ENCODE measurements at places on chromosomes 12 and 14.
A peak's percentile ranks its signal among the peaks of the same experiment; 100 is the strongest.

- no peak for DNase-seq
Observed at GRCh38 chr12:128861226-128862016, 8.1 kb downstream of the GLT1D1 start.

DNA sequence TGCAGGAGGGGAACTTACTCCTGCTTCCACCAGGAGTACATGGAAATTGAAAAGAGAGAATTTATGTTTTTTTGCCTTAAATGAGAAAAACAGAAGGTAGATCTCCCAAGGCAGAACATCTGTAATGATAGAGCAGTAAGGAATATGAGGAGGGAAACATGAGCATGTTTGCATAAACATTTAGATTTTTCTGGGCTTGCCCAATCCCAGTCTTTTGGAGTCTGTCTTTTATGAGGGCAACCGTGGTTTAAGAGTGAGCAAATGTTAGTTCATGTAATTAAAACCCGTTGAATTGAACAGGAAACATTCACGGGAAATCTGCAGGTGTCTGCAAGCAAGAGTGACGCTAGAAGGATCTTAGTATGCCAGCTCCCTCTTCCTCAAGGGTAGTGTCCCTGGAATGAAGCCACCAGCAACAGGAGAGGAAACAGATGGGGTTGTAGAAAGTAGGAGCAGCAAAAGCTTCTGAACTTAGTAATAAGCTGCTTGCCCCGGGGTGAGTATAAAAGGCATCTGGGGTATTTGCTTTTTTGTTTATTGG lies 79.3 kb downstream of the ARF6 start:
- DNase-seq = no peak

- DNase-seq = no peak
Observed at GRCh38 chr12:132881818-132882217, 5.6 kb downstream of the CHFR start.

- DNase-seq = no peak
Observed at GRCh38 chr14:69924201-69924600, 45.0 kb downstream of the SMOC1 start.

DNA sequence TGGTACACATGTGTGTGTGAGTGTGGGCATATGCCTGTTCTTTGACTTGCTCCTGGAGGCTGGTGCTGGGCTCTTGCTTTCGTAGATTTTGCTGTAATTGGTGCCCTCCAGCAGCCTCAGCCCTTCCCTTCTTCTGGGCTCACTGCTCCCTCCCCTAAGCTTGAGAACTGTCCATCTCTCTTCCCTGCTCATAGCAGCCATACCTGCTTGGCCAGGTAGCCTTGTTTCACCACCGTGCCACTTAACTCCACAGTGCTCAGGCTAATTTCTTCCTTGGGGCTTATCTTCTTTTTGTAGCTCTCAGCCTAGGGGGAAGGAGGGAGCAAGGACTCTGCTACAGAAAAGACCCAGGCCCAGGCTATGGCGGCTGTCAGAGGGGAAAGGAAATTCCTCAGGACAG lies 19.8 kb downstream of the PLEK2 start:
- no peak for DNase-seq

- no peak for DNase-seq
Observed at GRCh38 chr12:94640134-94640928, 10.0 kb downstream of the TMCC3 start.

GRCh38 chr12:109448272-109448671 lies 28.8 kb downstream of the KCTD10 start:
- DNase-seq = no peak

DNA sequence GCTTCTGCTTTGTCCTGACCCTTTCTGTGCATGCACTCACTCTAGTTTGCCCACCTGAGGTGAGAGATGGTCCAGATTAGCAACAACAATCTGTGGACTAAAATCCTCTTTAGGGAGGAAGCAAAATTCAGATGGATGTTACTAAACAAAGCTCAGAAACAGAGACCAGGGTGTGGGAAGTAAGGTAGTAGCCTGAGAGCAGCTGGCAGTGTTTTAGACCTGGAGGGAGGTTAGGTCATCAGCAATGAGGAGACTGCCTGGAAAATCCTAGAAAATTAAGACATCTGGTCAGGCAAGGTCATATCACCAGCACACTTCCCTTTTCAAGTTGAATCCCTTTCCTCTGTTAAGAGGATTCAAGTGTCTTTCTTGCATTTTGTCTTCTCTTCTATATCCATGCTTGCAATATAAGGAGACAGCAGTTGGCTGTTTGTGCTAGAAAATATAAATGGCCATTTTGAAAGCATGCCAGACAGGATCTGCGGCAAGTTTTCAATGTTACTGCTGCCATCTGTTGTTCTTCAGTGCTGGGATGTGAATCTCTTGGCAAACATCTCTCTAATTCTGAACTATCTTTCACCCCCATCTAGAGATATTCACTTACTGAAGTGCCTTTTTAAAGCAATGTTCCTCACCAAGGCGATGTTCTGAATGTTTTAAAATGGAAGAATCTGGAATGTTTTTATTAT lies 266.4 kb downstream of the NAV3 start:
- DNase-seq = no peak

- no peak for DNase-seq
Observed at GRCh38 chr14:80395031-80395430, 183.7 kb upstream of the DIO2 start.

GRCh38 chr12:3805077-3805476 lies 52.2 kb upstream of the CRACR2A start:
- no peak for DNase-seq

- DNase-seq = no peak
Observed at GRCh38 chr12:95625012-95625411, 73.7 kb upstream of the USP44 start.

- DNase-seq = no peak
Observed at GRCh38 chr12:1796515-1797010, 23.8 kb upstream of the LRTM2 start.

- no peak for DNase-seq
Observed at GRCh38 chr12:82694970-82695369, 8.3 kb downstream of the TMTC2 start.

GRCh38 chr14:88962356-88962755 lies 137.9 kb downstream of the TTC8 start:
- DNase-seq = no peak

DNA sequence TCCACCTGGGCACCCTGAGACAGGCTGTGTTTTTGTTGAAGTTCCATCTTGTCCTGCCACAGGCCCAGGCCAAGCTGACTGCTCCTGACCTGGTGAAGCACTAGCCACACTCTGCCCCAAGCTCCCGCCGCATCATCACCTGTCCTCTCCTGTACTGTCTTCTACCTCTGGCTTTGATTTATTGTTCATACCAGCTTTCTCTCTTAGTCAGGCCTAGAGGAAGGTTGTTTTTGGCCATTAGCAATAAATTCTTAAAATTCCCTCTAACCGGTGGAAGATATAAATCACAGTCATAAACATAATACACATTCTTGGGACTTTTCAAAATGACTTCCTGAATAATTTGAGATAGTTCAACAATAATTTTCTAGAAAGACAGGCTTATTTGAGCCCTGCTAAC lies 169.4 kb downstream of the DAD1 start:
- no peak for DNase-seq

DNA sequence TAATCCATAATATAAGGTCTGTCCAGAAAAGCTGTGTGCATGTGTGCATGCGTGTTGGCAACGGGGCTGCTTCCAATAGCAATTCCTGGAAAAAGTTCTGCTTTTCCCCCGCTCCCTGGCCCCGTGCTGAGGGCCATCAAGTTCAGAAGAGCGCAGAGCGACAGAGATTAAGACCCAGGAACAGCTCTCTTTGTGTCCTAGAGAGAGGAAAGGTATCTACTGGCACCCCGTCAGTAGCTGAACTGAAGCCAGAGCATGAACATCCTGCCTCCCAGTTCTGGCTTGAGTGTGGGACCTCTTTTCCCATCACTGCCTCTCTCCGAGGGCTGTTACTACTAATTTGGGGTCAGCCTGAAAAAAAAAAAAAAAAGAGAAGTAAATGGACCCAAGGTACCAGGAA lies 15.5 kb downstream of the HDAC7 start:
- DNase-seq = no peak

DNA sequence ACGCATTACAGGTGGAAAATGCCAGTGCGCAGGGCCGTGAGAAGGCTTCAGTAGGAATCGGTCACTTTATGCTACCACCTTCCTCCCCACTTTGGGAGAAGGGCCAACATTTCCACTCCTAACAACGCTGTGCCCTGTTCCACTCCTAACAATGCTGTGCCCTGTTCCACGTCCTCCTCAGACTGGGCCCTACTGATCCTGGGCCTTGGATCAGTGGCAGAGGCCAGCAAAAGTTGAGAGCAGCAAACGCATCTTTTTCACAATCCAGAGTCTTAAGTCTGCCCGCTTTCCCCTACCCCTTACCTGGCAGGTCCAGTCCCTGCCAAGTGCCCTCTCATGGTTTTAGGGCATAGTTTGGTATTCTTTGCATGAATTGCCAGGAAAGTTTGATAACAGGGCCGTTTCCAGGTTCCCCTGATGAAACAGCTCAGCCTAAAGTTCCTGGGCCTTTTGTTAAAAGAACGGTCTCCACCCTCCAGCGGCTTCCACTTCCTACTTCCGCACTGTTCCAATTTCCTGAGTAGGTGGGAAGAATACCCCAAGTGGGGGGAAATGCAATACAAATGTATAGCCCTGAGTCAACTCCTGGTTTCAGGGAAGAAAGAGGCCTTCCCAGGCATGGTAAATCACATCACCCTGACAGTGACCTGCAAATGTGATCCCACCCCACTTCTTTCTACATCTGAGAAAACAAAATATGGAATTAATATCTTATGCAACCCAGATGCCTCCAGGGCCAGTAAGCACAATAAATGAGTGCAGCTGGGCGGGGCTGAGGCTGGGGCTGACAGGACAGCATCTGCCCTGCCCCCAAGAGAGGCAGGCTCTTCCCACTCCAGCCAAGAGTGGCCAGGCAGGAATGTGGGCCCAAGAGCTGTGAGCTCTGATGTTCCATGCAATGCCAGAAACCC lies 15.0 kb downstream of the KCTD10 start:
- DNase-seq = peak; percentile 89

GRCh38 chr12:6324936-6325750 lies 14.7 kb downstream of the PLEKHG6 start:
- no peak for DNase-seq

DNA sequence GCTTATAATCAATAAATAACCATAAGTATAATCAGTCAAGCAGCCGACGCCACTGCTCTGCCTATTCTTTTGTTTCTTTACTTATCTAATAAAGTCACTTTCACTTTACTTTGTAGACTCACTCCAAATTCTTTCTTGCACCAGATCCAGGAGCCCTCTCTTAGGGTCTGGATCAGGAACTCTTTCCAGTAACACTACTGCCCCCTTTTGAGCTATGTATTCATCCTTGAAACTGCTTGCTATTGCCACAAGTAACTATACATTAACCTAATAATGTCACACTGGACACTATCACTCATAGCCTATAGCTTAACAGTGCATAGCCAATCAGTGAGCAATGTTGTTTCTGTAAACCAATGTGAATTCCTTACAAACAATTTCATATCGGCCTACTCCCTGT lies 2.8 kb upstream of the NID2 start:
- no peak for DNase-seq

- no peak for DNase-seq
Observed at GRCh38 chr12:67774983-67775587, 126.5 kb downstream of the DYRK2 start.

GRCh38 chr12:27657296-27657695 lies 39.0 kb upstream of the REP15 start:
- DNase-seq = no peak

DNA sequence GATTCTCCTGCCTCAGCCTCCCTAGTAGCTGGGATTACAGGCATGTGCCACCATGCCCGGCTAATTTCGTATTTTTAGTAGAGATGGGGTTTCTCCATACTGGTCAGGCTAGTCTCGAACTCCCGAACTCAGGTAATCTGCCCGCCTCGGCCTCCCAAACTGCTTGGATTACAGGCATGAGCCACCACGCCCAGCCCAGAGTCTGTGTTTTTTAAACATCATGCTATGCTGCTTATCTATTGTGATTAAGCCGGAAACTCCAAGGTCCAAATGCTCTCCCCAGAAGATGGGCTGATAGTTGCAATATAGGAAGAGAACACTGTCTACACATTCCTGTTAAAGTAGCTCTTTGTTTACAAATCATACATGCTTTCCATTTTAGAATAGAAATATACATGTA lies 30.5 kb upstream of the MAX start:
- DNase-seq = no peak

DNA sequence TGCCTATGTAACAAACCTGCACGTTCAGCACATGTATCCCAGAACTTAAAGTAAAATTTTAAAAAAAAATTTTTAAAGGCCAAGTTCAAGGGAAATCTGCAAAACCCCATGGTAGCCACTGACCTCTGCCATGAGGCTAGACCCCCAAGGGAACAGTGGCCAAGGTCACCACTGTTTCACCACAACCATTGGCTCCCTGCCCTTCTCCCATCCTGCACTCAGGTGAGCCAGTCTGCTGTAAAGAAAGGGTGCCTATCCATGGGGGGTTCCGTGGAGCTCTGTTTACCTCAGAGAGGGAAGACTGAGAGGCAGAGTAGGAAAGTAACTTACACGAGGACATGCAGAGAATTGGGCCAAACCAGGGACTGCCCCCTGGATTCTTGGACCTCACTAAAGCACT lies 38.6 kb downstream of the VWF start:
- no peak for DNase-seq

DNA sequence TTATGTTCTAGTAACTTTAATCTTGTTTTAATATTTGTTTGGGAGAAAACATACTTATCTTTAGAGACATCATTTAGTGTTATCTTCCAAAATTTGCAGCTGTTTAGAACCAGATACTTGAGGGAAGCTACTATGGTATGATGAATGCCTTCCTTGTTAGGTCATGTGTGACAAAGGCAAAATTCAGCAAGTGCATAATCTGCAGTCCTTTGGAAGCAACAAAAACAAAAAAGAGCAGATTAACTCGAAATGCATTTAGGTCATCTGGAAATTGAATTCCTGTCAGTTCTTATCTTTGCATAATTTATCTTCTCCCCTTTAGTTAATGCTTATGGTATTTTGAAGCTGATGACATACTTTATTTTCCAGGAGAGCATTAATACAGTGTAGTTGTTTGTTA lies 3.5 kb downstream of the FBXO34 start:
- DNase-seq = no peak

Measured in tibial nerve (tissue), 4 donors.